Activated naive CD4-positive, alpha-beta T cell (primary cell): ENCODE measurements at places on chromosomes 3 and 15.

- no peak for DNase-seq
Measured at GRCh38 chr3:43695443-43695842, 4.7 kb downstream of the ABHD5 start.

DNA sequence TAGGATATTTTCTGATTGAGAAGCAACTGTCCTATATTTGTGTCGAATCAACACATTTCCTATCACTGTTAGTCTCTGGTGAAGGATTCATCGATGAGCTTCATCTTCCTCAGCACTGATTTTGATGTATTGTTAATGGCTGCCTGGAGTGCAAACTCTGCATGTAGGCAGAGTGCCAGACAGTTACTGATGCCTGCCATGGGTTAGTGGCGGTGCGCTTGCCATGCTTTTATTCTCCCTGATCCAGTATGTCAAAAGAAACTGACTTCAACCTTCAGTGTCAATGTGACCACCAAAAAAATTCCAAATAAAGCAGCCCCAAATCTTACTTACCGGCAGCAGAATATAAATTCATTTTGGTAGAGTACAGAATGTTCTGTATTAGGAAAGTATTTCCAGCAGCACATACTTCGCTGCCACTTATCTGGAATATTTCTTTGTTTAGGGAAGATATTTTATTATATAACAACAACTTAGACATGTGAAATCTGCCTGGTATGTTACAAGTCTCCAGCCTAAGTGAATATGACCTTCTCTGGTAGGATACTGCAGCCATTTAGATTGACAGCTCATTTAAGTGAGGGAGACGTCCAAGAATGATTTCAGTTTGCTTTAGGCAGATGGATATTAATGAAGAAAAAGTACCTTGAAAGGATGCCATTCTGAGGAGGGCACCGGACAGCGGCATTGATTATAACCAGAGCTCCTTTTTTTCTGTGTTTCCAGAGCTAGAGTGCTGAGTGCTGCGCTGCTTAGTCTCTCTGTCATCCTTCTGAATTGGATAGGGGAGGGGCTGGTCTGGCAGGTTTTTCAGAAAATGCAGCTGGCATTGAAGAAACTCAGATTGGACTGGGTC, 59.9 kb downstream of the ARHGEF26 start:
- DNase-seq, result no peak

- no peak for DNase-seq
Measured at GRCh38 chr15:33449810-33450209, 139.0 kb downstream of the RYR3 start.

GRCh38 chr3:68880632-68881031, 51.7 kb downstream of the TAFA4 start:
- no peak for DNase-seq

GRCh38 chr15:38316311-38316710, 63.7 kb downstream of the SPRED1 start:
- no peak for DNase-seq

DNA sequence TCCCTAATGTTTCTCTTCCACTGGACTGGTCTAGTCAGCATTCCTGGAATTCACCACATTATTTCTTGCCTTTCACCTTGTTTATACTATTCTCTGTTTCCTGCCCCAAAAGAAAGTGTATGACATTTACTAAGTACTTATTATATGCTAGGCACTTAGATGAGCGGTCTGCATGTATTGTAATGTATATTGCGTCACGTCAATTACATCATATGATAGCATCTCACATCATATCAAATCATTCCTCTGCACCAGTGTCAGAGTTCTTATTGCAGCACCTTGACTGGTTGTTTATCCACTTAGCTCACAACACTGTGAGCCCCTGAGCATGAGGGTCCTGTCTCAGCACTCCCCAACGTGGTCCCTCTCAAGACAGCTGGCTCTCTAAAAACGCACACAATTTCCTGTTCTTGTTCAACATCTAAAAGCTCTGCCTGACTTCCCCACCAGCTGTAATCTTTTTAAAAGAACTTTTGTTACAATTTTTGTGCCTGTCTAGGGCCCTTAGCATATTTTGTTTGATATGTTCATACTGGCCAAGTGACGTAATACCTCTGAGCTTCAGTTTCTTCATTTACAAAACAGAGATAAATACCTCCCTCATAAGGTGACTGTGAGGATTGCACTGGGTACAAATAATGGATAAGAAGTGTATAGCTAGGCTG, 58.8 kb downstream of the ARHGAP31 start:
- no peak for DNase-seq

- DNase-seq, result no peak
Measured at GRCh38 chr3:53921296-53921695, 29.6 kb upstream of the SELENOK start.

- no peak for DNase-seq
Measured at GRCh38 chr3:126049289-126050049, 34.5 kb downstream of the SLC41A3 start.

DNA sequence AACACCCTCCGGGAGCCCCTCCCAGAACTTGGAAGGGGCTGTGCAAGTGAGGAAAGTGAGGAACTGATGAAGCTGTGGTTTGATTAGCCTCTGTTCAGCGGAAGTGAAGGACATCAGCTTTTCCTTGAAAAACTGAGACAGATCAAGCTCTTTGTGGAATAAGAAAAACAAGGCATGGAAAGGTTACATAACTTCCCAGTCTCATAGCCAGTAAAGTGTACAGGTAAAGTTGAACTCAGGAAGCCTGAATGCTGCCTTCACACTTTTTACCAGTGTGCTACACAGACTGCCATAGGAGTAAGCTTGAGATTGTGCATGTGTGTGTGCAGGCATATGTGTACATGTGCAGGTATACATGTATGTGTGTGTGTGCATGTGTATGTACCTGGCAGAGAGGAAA, 293.2 kb downstream of the FGF12 start:
- DNase-seq, result no peak

- no peak for DNase-seq
Measured at GRCh38 chr3:149776170-149776569, 16.2 kb downstream of the ANKUB1 start.
